C1 segment of cervical spinal cord (tissue), 14 donors: ENCODE measurements at places on chromosomes 5 and 9.
A peak's percentile ranks its signal among the peaks of the same experiment; 100 is the strongest.

- DNase-seq, result no peak
Observed at GRCh38 chr9:124079176-124079925, 67.8 kb downstream of the LHX2 start.

DNA sequence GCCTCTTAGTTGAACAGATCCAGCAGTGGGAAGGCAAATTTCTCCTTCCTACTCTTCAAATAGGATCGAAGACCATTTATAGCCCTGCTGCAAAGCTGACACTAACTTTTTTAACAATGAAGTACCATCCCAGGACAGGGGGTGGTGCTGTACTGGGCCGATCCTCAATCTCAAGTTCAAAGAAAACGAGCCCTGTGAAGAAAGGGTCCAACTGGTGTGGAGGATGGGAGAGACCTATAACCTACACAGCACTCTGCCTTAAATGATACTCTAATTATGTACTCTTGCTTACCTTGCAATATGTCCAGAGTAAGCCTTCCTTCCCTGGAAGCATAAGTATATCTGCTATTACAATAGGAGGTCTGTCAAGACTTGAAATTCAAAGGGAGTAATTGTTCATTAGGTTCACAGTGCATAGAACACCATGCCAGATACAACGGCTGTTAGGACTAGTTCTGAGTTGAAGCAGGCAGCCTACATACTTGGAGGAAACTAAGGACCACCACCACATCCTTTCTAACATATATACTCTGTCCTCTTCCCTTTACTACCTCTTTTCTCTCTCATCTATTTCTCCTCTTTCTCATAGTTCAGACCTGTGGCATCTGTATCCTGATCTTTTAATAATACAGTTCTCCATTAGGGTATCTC is 6.2 kb downstream of the ETF1 start:
- DNase-seq, result no peak

- no peak for DNase-seq
Observed at GRCh38 chr5:126208691-126209090, 214.5 kb upstream of the GRAMD2B start.

DNA sequence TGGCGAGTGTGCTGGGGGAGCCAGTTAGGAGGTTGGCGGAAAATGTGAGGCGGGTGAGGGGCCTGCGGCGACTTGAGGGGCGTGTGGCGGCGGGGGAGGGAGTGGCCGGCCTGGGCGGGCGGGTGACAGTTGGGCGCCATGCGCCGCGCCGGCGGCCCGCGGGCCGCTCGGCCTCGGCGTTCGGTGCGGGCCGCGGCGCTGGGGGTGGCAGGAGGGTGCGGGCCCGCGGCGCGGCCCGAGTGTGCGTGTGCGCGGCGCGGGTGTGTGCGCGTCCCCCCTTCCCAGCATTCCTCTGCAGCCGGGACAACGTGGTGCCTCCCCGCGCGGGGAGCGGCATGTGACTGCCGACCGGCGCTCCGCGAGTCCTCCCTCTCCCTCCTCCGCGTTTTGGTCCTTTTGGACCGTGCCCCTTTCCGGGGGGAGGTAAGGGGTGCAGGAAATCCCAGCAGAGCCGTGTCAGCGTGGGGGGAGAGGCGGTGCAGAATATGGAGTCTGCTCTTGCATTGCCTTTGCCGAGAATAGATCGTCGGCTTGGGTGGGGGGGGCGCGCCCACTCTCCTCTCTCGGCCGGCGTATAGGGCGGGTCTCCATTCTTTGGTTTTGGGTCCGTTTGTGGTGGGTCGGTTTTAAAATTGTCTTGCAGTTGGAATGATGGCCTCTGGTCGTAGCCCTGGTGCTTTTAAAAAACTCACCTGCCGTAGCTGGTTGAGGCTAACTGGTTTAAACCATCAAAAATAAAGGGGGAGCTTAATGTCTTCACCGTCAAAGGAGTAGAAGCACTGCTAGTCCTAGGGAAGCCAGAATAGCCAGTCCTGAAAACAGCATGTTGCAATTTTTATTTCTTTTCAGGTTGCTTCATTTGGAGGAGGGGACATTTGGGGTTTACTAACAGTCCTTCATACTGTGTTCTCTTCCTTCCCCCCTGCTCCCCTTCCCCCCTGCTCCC is 2.0 kb downstream of the LARP1 start:
- DNase-seq, result peak; percentile 72

DNA sequence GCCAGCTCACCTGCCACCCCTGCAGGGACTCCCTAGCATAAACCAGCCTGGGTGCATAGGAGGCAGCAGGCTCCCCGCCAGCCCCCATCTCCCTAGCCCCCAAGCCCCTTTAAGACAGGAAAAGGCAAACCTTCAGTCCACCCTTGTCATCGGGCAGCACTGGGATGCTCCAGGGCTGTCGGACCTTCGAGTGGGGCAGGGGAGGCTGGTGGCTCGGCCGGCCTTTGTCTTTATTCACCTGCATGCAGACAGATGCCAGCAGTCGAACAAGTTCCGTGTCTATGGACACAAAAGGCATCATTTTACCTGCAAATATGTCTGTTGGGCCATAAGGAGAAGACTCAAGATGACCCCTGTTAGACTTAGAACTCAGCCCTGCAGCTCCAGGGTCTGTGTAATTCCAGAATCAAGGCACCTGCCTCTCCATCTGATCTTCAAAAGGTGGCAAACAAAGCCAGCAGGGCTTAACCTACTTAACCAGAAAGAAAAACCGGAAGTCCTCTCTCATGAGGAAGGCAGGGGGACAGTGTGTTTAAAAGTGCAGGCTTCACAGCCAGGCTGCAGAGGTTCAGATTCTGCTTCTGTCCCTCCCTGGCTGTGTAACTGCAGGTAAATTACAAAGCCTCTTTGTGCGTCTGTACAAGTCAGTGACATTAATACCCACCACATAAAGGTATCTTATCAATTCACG is 16.2 kb downstream of the ANKS6 start:
- DNase-seq, result no peak

GRCh38 chr9:92735636-92736562 is 28.7 kb downstream of the BICD2 start:
- no peak for DNase-seq

GRCh38 chr5:154758493-154758892 is 3.3 kb downstream of the LARP1 start:
- no peak for DNase-seq
